ENCODE measurements at places on chromosomes 4 and X.

GRCh38 chr4:2059726-2060602, 837 bp downstream of the NAT8L start:
- no peak for DNase-seq

DNA sequence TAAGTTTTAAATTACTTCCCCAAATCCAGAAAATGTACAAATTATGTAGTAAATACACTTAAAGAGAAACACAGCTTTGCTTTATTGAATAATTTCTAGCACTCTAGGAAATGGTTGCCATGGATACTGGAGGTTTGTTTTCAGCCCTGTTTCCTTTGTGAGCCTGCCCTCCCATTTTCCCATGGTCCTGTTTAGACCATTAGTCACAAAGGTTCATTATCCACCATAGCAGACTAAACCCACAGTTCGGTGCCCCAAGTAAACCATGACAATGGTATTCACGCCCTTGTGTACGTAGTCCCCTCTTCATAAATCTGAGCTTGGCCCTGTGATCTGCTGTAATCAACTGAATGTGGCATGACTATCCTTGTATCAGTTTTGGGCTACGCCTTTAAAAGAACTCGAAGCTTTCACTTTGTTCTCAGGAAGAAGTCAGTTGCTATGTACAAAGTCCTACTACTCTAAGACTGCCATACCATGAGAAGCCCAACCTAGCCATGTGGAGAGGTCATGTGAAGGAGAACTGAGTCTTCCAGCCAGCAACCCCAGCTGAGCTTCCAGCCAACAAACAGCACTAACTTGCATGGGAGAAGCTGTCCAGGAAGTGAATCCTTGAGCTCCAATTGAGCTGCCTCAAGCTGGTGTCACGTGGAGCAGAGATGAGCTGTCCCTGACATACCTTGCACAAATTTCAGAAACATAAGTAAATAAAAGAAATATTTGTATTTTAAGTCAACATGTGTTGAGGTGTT, 300.4 kb downstream of the LDB2 start:
- DNase-seq = no peak

DNA sequence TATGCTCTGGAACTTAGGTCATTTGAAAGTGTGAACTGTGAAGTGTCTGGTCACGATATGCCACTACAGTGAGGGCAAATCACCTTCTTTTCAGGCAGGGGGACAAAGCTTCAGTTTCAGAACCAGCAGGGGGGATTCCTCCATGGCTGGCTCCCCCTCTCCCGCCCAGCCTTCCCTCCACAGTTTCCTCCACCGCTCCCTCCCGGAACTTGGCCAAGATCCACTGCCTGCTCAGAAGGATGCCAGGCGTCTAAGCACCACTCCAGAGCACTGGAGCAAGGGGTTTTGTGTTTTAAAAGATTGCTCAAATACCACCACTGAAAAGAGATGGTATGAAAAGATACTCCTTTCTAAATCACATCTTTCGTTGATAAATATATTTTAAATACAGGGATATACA, 126.9 kb downstream of the ELOVL6 start:
- no peak for DNase-seq

DNA sequence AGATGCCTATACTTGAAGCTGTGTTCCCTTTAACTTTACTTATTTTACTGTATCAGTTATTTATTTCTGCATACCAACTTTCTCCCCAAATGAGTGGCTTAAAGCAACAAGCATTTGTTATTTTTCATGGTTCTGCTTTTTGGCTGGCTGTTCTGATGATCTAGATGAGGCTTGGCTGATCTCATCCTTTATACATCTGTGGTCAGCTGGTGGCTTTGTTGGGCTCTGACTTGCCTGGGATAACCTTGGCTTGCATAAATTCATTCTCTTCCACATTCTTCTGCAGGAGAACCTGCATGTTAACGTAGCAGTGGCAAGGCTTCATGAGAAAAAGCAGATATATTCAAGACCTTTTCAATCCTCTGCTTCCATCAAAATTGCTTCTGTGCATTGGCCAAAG, 1317.6 kb downstream of the ADGRL3 start:
- no peak for DNase-seq

DNA sequence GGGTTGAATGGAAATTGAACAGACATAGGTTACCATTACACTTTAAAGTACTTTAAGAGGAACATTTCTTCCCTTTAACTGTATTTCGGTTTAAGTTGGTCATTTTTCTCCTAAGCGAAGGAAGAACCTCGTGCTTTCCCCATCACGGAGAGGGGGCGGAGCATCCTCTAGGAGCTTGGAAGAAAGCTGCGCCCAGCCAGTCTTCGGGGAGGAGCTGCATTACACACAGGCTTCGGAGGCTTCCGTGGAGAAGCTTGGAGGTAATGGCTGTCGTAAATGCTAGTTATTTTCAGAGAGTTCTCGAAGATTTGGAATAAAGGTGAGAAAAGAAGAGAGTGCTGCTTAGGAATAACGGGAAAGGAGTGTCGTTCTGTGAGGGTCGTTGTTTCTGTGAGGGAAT, at the start of gene PWWP3B:
TSS of gene PWWP3B (plus strand) at position 199 of the 400 bp plus-strand sequence. CDS start 37,128 bp downstream, outside the sequence.
- no peak for DNase-seq

- DNase-seq = no peak
These were observed 559 bp downstream of the TRPC5 start for GRCh38 chrX:112081781-112082652.

GRCh38 chr4:4780729-4781244, 78.7 kb upstream of the MSX1 start:
- no peak for DNase-seq

DNA sequence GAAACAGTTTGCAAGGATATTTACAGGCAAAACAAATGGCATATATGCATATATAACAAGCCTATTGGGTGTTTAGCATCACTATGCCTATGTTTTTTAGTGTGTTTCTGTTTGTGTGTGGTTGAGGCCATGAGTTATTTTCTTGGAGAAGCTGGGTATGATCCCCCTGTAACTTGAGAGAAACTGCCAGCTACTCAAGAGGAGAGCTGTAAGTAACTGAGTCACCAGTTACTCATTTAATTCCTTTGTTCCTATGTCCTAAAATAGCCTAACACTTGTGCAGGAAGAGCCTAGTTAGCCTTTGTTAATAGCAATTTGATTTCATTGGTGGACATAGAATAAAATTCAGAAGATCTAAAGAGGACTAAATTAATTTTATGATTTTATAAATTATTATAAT, 79.1 kb downstream of the PWWP3B start:
- no peak for DNase-seq

GRCh38 chr4:47391256-47391655, 72.2 kb downstream of the COMMD8 start:
- DNase-seq = no peak

GRCh38 chr4:88880501-88881226, 176.3 kb downstream of the FAM13A start:
- DNase-seq = peak; percentile 45

GRCh38 chrX:56519642-56520041, 43.8 kb upstream of the UBQLN2 start:
- DNase-seq = no peak

DNA sequence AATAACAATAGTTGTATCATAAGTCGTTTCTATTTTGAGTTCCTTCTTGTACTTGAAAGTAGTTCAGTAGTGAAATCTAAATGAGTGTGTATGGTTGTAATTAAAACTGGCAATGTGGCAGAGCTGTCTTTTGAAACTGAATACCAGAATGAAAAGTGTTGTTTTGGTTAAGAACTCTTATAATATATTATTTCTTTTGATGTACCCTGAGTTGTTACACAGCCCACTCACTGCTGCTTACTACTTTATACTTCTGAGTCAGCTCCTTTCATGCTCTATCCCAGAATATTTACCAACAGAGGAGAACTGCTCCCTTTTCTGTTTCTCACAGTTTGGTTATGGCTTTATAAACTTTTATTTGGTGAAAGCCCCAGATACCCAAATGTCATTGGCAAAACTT, 28.8 kb downstream of the FAM199X start:
- DNase-seq = no peak

- no peak for DNase-seq
These were observed 144.4 kb upstream of the GALNT7 start for GRCh38 chr4:173024203-173024602.

- peak; percentile 7 for DNase-seq
These were observed 6.1 kb downstream of the UBQLN2 start for GRCh38 chrX:56569378-56570057.

GRCh38 chr4:82268050-82268825, 105.6 kb downstream of the HNRNPD start:
- DNase-seq = peak; percentile 40

DNA sequence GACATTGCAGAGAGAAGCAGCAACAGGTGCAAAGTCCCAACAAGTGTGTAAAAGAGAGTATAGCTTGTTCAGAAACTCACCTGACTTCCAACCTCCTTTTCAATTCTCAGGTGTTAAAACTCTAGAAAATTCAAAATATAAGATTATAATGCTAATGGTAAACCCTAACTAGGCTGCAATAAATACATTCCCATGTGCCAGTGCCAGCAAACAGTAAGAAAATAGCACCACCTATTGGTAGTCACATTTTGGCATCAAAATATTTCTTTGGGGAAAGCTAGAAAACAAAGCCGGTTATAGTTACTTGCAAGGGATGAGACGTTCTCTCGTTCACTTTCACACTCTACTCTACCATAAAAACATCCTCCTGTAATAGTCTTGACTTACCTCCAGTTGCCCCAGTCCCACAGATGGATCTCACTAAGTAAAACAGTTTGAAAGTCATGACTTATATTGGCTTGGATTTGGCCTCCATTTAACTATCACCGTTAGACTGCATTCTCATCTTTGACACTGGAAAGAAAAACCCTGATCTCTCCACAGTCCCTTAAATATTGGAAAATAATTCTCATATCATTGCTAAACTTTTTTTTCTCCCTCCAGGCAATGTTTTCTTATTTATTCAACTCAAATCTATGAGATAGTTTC, 9.6 kb downstream of the BMP3 start:
- peak; percentile 7 for DNase-seq

DNA sequence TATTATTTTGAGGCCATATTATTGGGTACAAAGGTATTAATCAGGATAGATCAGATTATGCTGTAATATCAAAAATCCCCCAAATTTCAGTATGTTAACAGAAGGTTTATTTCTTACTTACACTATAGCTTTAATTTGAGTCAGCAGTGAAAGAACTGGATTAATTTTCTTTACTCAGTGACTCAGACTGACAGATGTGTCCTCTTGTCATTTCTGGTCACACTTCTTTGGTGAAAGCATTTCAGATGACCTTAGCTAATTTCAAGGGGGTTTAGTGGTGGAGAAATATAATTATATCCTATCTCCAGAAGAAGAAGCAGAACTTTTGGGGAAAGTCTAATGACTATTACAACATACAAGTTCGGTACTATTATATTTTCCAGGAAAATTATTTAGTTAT, 12.4 kb downstream of the DDIT4L start:
- no peak for DNase-seq

GRCh38 chrX:104041003-104041402, 1.2 kb downstream of the H2BW2 start:
- no peak for DNase-seq

DNA sequence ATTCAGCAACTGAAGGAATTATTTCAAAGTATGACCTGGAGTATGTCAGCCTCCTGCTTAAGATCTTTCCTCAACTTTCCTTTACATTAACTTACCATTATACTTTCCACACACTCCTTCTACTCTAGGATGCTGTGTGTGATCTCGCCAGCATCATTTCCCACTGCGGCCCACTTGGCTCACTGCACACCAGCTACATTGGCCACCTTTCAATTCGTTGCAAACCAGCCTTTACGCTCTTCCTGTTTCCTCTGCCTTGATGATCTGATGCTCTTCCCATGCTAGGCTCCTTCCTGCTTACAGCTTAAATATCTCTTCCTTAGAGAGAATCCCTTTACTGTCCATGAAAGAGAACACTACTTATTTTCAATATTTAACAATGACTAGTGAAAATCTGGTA, 95.1 kb downstream of the GPM6A start:
- DNase-seq = no peak

GRCh38 chrX:9829308-9830267, 43.4 kb downstream of the SHROOM2 start:
- no peak for DNase-seq

DNA sequence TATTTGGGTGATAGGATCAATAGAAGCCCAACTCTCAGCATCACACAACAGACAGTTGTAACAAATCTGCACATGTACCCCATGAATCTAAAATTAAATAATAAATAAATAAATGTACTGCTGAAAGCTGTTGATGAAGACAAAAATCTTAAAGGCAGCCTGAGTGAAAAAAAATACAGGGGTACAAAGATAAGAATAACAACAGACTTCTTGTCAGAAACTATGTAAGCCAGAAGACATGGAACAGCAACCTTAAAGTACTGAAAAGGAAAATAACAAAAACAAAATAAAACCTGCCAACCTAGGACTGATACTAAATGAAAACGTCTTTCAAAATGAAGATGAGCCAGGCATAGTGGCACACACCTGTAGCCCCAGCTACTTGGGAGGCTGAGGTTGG, 25.0 kb upstream of the PDLIM5 start:
- DNase-seq = no peak

GRCh38 chrX:39828971-39829370, 268.8 kb downstream of the BCOR start:
- DNase-seq = no peak

GRCh38 chrX:12758291-12758690, 32.9 kb upstream of the PRPS2 start:
- DNase-seq = no peak

GRCh38 chr4:174629265-174629664, 107.0 kb upstream of the HPGD start:
- DNase-seq = no peak
